ENCODE measurements at places on chromosomes 7 and 10. TPM values are rescaled to one million over a fixed set of nuclear protein-coding genes. Genes with fewer than 3 reads are reported as not detected.

DNA sequence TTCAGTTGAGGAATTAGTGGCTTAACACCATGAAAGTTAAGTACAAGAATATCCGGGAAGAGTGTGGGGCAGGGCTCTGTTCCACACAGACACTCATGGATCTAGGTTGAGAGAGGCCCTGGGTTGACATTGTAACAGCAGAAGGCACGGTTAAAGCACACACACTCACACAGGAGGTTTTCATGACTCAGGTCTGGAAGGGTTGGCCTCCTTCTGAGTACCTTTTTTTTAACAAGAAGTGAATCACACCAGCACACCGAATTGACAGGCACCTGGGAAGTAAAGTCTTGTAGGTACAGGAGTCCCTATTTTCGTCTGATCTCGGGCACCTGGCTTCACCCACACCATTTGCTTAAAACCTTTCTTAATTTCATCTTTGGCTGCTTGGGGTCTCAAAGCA lies 509.4 kb upstream of the ADARB2 start:
- DNase-seq = no peak

DNA sequence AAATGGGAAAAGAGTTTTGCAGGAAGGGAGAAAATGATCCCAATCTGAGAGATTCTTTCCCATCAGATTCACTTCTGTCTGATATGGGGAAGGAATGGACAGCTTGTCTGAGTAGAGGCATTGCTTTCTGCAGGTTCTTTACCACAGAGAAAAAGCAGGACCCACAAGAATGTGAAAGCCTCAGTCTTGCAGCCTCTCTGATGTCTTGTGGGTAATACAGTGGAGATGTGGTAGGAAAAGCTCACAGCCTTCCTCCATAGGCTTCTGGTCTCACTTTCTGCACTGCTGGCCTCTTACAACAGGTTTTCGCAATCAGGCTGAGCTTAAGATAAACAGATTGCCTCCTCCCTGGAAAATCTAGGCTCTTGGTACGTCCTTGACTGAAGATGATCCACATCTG lies 551 bp downstream of the IFIT1 start:
- DNase-seq = peak; percentile 55

DNA sequence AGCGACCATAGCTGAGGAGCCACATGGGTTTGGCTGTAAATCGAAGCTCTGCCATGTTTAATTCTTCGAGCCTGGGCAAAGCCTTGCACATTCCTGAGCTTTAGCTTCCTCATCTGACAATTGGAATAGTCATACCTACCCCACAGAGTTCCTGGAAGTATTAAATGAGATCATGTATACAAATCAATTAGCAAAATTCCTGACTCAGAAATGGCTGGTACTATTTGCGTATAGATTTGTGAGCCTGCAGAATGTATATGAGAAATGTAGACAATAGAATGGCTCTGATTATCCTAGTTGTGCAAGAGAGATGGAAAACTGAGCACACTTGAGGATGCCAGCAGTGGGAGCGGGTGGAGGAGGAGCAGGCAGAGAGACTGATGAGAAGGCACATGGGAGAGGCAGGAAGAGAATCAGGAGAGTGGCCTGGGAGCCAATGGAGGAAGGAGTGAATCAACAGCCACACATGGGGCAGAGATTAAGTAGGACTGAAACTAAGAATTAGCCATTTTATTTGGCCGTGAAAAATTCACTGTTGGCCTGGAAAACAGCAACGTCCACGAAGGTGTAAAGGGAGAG lies 128.0 kb upstream of the C1GALT1 start:
- no peak for DNase-seq

ZNF479 gene
- not detected for total RNA-seq

- no peak for DNase-seq
Measured at GRCh38 chr10:111211706-111212105, 134.9 kb downstream of the ADRA2A start.

DNA sequence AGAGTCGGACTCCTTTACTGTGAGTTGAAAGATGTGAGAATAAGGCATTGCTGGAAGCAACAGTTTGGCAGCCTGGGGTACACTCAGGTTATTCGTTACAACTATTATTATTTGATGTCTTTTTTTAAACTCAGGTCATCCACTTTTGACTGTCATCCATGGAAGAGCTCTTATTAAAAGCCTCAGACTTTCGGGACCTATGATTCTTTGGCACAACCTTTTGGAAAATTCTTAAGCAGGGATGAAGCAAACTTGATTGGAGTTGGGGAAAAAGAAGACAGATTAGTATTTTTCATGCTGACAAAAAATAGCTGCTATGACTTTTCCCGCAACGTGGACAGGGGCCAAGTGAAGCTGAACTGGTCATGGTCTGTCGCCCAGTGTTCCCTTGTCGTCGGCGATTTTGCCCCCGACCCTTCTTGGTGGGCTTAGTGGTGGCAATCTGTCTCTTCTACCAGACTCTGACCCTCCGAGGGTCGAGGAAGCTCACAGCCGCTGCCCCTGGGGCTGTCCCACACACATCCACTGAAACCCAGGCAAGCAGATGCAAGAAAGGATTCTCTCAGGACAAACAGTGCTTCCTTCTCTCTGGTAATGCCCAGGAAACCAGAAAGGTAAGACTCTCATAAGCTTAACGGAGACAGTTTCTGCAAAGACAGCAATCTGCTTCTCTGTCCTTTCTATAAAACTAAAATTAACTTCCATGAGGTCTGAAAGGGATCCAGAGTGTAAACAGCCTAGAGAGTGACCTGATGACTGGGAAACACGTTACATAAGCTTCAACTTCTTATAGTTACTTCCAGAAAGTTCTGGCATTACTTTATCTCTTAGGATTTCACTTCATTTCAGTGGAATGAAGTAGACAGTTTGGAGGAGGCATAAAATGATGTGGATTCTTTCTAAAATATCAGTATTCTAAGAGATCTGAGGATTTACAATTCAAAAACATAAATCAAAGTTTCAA lies 1.0 kb downstream of the CPED1 start:
- DNase-seq = no peak

- no peak for DNase-seq
Measured at GRCh38 chr7:84176716-84177115, 17.9 kb downstream of the SEMA3A start.

DNA sequence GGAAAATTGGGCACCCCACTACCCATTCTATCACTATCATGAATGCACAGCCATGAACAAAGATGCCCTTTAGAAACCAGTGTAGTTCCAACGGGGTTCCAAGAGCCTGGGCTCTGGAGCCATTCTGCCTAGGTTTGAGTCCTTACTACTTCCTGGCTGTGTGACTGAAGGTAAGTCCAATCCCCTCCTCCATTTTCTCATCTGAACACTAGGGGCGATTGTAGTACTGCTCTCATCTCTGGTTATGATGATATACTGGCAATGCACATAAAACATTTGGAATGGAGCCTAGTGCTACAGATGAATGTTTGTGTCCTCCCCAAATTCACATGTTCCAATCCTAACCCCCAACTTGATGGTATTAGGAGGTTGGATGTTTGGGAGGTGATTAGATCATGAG lies 28.1 kb upstream of the CDH23 start:
- no peak for DNase-seq

DNA sequence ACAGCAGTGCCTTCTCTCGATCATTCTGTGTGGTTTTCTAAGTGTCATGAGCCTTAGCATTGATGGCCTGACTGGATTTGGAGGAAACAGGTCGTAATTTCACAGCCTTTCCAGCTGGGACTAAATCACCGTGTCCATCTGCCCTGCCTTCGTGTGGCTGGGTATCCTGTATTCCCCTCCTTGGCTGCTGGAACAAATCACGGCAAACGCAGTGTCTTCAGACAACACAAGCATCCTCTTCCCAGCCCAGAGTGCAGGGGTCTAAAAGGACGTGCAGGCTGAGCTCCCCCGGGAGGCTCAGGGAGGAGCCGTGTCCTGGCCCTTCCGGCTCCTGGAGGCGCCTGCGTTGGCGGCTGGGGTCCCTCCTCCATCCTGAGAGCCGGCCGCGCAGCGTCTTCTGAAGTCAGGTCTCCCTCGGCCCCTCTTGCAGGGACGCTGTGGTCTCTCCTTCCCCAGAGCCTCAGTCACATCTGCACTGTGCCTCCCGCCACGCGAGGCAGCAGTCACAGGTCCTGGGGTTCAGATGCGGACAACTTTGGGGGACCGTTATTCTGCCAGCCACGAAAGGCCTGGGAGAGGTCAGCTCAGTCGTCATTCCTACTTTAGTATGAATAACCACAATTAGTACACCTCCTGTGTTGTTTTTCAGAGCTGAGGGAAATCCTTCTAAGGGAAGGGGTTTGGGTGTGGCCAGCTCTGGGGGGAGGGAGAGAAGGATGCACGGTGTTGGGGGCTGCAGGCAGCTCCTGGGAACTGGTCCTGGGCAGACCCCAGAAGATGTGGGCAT lies 41.1 kb downstream of the FAM20C start:
- no peak for DNase-seq

GRCh38 chr7:24910551-24911212 lies 69.3 kb downstream of the OSBPL3 start:
- no peak for DNase-seq

FGL2 gene
- total RNA-seq = 10.5 TPM

GRCh38 chr7:26588511-26588910 lies 275.9 kb downstream of the SKAP2 start:
- DNase-seq = no peak

- DNase-seq = no peak
Measured at GRCh38 chr7:44881066-44881600, 4.2 kb downstream of the PURB start.

DNA sequence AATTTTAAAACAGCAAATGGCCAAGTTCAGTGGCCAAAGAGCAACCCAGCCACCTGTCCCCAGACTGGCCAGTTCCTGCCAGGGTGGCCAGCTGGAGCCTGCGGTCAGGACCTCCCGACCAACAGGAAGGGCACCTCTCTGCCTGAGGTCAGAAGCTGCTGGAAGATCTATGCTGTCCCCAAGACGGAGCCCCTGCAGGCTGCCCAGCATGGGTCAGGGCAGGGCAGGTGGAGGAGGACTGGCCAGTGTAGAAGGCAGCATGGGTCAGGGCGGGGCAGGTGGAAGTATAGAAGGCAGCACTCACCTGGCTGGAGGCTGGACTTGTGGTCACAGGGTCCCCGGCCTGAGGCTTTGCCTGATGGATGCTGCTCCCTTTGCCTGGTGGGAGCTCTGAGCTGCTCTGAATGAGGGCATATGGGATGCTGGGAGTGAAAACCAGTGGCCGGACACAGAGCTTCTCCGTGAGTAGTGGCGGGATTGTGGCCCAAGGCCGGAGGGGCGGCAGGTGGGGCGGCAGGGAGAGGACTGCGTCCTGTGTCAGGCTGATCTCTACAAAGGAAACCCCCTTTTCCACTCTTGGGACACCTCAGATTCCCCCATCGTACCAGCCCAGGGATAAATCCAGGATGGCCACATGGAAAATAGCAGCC lies 229.2 kb downstream of the TCERG1L start:
- DNase-seq = no peak

ICA1 gene
- 71.2 TPM for total RNA-seq

CAMK2B gene
- 1.8 TPM for total RNA-seq

GRCh38 chr7:19619122-19619521 lies 89.7 kb downstream of the POLR1F start:
- DNase-seq = no peak

DNA sequence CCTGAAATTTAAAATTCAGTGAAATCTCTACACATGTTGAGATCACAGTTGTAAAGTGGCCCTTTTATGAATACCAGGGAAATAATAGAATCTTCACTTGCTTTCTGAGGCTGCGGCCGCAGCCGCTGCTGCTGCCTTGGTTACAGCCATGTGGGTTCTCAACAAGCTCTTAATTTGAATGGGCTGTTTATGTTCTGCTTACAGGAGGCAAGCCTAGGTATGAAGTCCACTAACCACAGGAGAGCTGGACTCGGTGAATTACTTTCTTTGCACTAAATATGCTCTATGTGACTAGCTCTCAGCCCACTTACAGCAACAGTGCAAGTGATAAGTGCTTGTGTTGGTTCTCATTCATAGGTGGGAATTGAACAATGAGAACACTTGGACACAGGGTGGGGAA lies 410.8 kb downstream of the SFMBT2 start:
- peak; percentile 17 for DNase-seq

DNA sequence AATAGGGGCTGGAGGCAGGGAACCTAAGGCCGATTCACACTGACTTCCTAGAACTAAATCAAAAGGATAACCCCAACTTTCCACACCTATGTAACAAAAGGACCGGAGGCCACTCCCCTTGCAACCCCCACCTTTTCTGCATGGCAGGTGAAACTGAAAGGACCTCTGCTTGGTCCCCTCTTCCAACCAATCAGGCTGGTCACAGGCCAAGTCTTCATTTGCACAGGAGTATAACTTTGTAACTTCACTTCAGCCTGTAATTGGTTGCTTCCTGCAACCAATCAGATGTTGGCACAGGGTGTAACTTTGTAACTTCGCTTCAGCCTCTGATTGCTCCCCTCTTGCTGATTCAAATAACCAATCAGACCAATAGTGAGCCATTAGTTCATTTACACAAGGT lies 190.0 kb downstream of the FAM107B start:
- no peak for DNase-seq

DNA sequence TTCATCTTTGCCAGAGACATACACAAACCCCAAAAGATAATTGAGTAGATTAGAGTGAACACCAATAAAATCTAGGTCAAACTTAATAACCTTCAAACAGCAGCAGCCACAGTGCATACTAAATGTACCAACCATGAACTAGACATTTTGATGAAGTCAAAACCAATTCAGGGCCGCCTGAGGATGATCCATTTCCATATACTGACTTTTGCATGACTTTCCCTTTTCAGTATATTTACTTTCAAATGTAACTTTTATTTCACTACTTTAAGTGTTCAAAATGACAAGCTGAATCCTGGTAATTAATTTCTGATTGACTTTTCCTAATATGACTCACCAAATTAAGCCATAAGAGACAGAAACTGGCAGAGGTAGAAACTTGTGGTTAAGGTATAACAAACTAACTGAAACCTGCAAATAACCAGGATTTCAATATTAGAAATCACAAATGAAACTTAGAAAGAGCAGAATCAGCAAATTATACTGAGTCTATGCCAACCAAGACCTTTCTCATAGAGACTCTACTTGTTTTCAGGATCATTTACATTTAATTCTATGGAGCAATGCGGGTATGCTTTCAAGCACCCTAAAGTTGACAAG lies 171.9 kb upstream of the LRRN3 start:
- no peak for DNase-seq

GRCh38 chr10:89613582-89613981 lies 31.5 kb downstream of the PANK1 start:
- no peak for DNase-seq

DNA sequence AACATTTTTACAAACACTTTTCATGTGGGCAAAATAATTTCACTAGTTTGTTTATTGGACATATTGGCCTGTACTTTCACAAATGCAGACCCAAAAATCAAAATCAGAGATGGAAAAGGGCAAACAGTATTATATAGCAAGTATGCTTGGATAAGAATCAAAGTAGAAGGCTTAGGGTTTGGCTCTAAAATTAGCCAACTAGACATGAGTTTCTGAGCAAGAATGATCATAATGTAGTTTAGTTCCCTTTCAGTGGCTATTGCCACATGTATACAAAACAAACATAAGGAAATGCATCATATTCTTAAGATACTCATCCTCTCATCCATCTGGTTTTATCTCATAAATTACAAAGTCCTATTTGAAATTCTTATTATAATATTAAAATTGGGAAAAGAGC lies 132.5 kb downstream of the IMMP2L start:
- no peak for DNase-seq

- DNase-seq = no peak
Measured at GRCh38 chr10:113651021-113651420, 12.8 kb downstream of the NRAP start.

TLL2 gene
- total RNA-seq = not detected

- peak; percentile 75 for DNase-seq
Measured at GRCh38 chr10:97499561-97500296, 1.0 kb downstream of the UBTD1 start.

GJD4 gene
- not detected for total RNA-seq

- DNase-seq = no peak
Measured at GRCh38 chr10:63478564-63478963, 12.8 kb upstream of the JMJD1C start.

WAC gene
- 157 TPM for total RNA-seq

HMX3 gene
- not detected for total RNA-seq
